ENCODE measurements at places on chromosomes 3 and 15.

- no peak overlapping the region for H3K27ac ChIP-seq
- H3K4me3 ChIP-seq = no peak overlapping the region
- H3K36me3 ChIP-seq = no peaks in the 10 kb centered on the region
- DNase-seq = no peak
These were observed 34.2 kb upstream of the TF start for GRCh38 chr3:133712017-133712416.

- H3K36me3 ChIP-seq = no peaks in the 10 kb centered on the region
- no peaks in the 10 kb centered on the region for H3K4me1 ChIP-seq
- DNase-seq = no peak
- no peak overlapping the region for H3K27ac ChIP-seq
- no peak overlapping the region for H3K4me3 ChIP-seq
These were observed 689.9 kb upstream of the SEMA6D start for GRCh38 chr15:47027322-47027946.

DNA sequence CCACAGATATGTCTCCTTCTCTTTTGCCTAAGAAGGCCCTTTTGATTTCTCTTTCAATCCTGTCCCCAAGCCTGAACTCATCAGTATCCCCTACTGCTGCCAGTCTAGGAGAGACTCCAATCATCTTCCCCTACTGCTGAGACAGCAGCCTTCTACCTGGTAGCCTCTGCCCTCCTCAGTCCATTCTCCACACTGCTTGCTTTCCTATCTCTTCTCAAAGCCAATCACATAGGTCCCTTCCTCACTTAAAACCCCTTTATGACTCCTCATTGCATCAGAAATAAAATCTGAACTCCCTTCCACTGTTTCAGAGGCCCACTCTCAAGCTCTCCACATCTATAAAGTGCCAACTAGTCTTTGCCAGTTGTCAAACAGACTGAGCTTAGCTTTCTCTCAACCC is 1081.8 kb upstream of the CFAP20DC start:
- no peak for DNase-seq
- no peaks in the 10 kb centered on the region for H3K4me1 ChIP-seq
- no peak overlapping the region for H3K4me3 ChIP-seq
- H3K36me3 ChIP-seq = no peaks in the 10 kb centered on the region

DNA sequence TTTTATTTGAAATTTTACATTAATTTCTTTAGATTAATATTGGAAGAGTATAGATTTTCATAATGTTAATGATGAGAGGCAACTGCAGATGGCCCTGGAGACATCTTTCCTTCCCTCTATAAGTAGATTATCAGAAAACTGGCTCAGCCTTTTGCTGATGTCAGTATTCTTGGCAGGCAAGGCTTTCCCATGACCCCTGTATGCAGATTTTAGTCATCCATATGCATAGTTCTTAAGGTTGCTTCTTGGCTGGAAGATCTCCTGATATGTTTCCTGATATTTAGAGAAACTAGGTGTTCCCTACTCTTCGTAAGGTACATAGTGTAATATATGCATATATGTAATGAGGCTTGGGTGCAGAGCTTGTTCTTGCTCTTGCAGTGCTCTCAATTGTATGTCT is 911.4 kb downstream of the EPHA3 start:
- no peak overlapping the region for H3K27ac ChIP-seq
- no peak for DNase-seq
- no peaks in the 10 kb centered on the region for H3K4me1 ChIP-seq
- peaks cover 2% of the 10 kb centered on the region for H3K36me3 ChIP-seq

DNA sequence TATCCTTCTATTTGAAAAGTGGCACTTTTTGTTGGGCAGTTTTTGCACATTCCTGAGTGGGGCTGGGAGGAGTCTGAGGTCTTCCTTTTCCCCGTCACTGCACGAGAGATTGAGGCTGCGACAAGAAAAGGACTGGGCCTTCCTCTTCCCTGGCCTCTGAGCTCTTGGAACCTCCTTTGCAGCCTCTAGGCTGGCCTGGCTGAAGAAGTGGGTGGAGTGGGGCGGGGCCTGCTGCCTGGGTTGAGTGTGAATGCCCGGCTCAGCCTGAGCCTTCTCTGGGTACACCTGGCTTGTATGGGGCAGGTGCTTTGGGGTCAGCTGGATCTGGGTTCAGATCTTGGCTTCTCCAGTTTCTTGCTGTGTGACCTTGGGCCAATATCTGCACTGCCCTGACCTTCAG is 43.1 kb downstream of the PLXNA1 start:
- no peaks in the 10 kb centered on the region for H3K4me1 ChIP-seq
- H3K27ac ChIP-seq = no peak overlapping the region
- peaks cover 1% of the 10 kb centered on the region for H3K36me3 ChIP-seq
- H3K4me3 ChIP-seq = no peak overlapping the region

DNA sequence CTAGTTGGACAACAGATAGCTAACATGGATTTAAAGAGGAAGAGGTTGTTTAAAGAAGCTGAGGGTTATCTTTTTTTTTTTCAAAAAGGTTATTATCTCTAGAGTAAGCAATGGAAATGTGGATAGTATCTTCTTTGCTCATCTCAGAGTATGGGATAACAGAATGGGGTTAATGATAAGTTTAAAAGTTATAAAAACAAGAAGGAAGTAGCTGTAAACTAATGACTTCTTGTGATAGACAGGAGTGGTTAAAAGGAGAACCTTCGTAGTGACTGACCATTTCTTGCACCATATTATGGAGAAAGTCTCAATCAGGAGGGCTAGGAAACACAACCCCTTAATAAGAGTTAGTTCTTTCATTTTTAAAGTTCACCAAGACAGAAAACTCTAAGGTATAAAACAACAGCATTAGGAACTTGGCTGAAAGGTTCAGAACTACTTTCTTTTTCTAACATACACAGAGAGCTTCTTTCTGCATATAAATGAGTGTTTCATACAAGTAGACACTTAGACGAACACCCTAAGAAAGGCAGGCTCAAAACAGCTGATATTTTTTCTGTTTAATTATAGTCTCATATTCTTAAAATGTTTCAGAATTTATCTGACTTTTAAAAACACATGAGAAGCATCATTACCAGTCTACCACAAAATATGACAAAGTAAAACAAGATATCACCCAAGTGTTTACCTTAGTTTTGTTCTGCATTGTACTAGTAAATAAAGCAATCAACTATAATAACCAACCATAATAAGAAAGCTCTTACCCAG is 140.0 kb downstream of the MEIS2 start:
- no peak overlapping the region for H3K27ac ChIP-seq
- no peak overlapping the region for H3K4me3 ChIP-seq
- H3K36me3 ChIP-seq = no peaks in the 10 kb centered on the region
- H3K27me3 ChIP-seq = no peaks in the 10 kb centered on the region

GRCh38 chr15:51355096-51355495 is 13.6 kb downstream of the GLDN start:
- H3K27ac ChIP-seq = no peak overlapping the region
- peaks cover 39% of the 10 kb centered on the region for H3K27me3 ChIP-seq
- no peak for DNase-seq

All from central memory CD8-positive, alpha-beta T cell (primary cell).